SK-N-SH (cell line): ENCODE measurements at places on chromosomes 7 and 10.

GRCh38 chr7:75623390-75624133 lies 115.2 kb downstream of the HIP1 start:
- DNase-seq = no peak

DNA sequence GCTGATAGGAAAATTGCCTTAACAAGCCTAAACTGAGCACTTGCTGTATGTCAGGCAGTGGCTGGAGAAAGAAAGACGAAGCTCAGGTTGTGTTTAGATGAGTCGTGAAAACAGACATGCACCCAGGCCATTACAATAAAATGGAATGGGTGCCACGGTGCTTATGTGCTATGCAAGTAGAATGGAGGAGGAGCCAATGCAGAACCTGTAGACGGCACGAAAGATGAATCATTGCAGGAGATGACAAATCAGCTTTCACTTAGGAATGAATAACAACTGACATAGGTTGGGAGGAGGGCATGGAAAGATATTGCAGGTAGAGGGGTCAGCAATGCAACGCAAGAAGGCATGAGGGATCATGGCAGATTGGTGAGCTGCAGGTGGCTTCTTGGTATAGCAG lies 61.2 kb upstream of the ARHGAP21 start:
- DNase-seq = no peak

DNA sequence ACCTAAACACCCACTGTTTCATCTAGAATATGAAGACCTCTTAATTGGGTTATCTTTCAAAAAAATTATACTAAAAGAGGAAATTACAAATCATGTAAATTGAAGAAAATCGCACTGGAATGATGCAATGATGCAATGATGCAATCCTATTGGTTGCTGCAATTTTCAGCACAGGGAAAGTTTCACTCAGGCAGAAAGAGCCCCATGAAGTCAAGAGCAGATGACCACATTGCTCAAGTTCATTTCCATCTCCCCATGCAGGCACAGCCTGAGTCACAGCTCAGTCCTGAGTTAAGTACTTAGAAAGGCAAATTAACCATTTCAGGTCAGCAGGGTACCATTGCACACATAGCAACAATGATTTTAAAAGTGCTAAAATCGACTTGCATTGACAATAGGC lies 180.3 kb upstream of the MYO3A start:
- no peak for DNase-seq

GRCh38 chr7:135573541-135573940 lies 15.8 kb downstream of the NUP205 start:
- DNase-seq = no peak

DNA sequence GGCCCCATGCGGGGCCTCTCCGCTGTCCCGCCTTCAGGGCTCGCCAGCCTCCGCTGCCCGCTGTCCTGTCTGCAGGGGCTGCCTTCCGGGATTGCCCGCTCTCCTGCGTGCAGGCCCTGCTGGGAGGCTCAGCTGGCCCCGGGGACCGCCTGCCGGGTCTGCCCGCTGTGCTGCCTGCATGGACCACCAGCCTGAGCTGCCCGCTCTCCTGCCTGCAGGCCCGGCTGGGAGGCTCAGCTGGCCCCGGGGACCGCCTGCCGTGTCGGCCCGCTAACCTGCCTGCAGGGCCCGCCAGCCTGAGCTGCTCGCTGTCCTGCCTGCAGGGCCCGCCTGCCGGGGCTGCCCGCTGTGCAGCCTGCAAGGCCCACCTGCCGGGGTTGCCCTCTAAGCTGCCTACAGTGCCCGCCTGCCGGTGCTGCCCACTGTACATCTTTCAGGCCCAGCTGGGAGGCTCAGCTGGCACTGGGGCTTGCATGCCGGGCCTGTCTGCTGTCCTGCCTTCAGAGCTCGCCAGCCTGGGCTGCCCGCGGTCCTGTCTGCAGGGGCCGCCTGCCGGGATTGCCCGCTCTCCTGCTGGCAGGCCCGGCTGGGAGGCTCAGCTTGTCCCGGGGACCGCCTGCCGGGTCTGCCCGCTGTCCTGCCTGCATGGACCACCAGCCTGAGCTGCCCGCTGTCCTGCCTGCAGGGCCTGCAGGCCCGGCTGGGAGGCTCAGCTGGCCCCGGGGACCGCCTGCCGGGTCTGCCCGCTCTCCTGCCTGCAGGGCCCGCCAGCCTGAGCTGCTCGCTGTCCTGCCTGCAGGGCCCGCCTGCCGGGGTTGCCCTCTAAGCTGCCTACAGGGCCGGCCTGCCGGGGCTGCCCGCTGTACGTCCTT lies 165.1 kb downstream of the GLRX3 start:
- no peak for DNase-seq

GRCh38 chr10:26621889-26622711 lies 75.4 kb upstream of the PDSS1 start:
- DNase-seq = peak; percentile 56

DNA sequence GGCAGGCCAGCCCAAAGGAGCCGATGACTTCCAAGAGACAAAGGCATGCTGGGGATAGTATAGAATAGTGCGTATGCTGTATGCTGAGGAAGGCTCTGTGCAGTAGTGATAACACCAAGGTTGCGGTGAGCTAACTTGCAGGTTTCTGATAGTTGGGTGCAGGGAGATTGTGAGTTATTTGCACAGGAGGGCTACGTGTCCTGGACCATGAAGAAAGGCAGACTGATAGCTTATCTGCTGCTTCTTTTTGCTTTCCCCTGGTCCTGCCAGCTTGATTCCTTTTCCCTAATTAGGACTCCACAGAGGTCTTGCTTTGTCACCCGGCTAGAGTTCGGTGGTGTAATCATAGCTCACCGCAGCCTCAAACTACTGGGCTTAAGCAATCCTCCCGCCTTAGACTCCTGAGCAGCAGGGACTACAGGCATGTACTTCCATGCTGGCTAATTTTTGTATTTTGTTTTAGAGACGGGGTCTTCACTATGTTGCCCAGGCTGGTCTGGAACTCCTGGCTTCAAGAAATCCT lies 43.9 kb upstream of the ARHGAP12 start:
- DNase-seq = no peak

- no peak for DNase-seq
Measured at GRCh38 chr7:95687759-95688343, 84.5 kb upstream of the DYNC1I1 start.

DNA sequence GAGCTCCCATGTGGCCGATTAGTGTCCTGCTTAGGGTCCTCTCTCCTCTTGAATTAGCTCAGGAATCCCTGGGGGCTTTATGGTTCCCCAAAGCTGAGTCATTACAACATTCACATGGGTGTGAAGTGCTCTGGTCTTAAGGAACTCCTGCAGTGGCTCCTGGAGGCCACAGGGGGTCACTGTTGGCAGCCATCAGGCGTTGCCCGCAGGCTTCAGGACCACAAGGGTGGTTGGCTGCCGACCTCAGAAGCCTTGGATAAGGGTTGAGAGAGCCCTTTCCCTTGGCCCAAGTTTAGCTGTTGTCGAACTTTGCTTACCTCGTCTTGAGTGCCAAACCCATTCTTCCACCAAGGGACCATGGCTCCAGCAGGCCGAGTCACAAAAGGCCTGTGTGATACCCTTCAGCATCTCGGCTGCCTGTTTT lies 61.7 kb downstream of the SH2D4B start:
- peak; percentile 58 for DNase-seq

DNA sequence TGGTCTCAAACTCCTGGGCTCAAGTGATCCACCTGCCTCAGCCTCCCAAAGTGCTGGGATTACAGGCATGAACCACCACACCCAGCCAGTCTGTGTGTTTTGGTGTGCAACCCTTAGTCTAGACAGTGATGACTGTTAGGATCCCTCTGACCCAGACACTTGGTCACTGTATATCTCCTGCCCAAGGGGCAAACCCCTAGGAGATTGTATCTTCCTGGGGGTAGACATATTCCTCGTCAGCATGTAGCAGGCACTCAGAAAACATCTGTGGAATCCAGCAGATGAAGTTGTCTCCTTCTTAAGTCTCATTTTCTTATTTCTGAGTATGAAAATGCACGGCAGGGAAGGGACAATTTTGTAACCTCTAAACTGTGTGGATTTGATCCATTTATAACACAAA lies 292.5 kb downstream of the GFRA1 start:
- DNase-seq = no peak

DNA sequence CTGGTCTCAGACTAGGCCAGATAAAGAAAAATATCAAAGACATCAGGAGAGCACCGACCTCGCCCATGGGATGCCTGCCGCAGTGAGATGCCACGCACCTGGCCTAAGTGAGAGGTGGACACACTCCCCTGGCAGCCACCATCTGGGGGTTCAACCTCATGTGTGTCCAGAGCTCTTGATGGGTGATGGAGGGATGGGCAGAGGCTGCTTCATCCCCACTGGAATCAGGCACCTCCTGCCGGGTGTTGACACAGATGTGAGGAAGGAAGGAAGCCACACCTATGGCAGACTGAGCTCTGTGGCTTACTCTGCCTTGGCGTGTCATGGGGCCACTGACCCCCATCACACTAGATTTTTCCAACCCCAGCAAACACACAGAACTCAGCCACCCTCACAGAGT lies 11.4 kb downstream of the ZNF488 start:
- DNase-seq = peak; percentile 10

GRCh38 chr10:119737823-119738222 lies 12.0 kb downstream of the INPP5F start:
- DNase-seq = no peak

GRCh38 chr10:29969255-29970011 lies 90.0 kb downstream of the JCAD start:
- peak; percentile 60 for DNase-seq

GRCh38 chr10:35696392-35697287 lies 54.5 kb upstream of the FZD8 start:
- no peak for DNase-seq

DNA sequence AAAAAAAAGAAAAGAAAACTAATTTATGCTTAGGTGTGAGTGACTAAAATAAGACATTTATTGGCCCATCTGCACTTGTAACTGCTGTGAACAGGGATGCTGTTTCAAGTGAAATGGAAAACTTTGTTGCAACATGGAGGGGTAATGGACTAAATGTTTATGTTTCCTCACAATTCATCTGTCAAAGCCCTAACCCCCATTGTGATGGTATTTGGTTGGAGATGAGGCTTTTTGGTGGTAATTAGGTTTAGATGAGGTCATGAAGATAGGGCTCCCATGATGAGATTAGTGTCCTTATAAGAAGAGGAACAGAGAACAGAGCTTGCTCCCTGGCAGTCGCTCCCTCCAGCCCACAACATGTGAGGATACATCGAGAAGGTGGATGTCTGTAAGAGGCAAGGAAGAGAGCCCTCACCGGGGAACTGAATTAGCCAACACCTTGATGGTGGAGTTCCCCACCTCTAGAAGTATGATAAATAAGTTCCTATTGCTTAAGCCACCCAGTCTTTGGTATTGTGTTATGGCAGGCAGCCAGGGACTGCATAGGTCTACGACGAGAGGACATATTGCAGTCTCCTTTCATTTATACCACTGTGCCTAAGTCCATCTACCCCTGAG lies 28.6 kb upstream of the VCL start:
- no peak for DNase-seq

DNA sequence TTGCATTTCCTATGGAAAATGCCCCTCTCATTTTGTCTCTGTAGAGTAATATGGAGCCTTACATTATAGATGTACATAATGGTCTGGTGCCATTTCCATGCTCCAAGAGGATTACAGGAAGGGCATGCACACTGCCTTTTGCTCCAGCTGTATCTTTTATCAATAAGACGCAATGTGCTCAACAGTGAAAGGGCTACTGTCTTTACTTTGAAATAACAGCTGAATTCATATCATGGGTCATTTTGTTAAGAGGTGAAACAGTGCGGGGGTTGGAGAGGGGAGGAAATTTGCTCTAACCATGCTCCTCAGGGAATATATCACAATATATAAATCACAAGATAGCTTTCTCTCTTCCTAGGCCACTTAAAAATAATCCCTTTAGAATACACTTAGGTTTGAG lies 77.7 kb downstream of the ICA1 start:
- no peak for DNase-seq

GRCh38 chr10:110446954-110447608 lies 50.6 kb upstream of the DUSP5 start:
- no peak for DNase-seq

DNA sequence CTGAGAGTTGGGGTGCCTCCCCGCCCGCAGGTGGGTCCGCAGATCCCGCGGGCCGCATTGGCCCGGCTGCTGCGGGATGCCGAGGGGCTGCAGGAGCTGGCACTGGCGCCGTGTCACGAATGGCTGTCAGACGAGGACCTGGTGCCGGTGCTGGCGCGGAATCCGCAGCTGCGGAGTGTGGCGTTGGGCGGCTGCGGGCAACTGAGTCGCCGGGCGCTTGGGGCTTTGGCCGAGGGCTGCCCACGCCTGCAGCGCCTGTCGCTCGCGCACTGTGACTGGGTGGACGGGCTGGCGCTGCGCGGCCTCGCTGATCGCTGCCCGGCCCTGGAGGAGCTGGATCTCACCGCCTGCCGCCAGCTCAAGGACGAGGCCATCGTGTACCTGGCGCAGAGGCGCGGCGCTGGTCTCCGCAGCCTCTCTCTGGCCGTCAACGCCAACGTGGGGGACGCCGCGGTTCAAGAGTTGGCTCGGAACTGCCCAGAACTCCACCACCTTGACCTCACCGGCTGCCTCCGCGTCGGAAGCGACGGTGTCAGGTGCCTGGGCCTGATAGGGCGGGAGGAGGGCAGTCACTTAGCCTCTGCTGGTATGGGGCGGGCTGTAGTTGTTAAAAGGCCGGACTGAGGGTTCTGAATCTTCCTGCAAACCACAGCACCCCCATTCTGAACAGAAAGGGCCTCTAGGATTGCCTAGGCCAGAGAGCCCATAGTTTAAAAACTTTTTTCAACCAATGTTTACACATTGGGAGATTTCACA lies 1.3 kb downstream of the FBXL15 start:
- peak; percentile 33 for DNase-seq

GRCh38 chr10:103677486-103678177 lies 177.7 kb downstream of the SH3PXD2A start:
- no peak for DNase-seq
